ENCODE measurements at places on chromosomes 4 and X.
A peak's percentile ranks its signal among the peaks of the same experiment; 100 is the strongest.

GRCh38 chr4:122831515-122832196, 5.0 kb downstream of the FGF2 start:
- no peak for DNase-seq

GRCh38 chrX:44223150-44223549, 120.3 kb downstream of the EFHC2 start:
- DNase-seq, result no peak

DNA sequence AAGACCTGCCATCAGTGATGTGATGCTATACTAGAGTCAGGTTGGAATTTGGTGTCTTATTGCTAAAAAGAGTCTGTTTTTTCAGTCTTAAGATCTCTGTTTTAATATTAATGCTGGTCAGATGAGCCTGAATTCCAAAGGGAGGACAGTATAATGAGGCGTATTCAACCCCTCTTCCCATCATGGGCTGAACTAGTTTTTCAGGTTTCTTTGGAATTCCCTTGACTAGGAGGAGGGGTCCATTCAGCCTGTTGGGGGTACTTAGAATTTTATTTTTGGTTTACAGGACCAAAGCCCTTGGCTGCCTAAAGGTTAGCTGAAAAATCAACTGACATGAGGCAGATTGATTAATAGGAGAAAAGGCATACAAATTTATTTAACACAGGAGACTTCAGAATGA, 24.1 kb upstream of the PI4K2B start:
- DNase-seq, result no peak

DNA sequence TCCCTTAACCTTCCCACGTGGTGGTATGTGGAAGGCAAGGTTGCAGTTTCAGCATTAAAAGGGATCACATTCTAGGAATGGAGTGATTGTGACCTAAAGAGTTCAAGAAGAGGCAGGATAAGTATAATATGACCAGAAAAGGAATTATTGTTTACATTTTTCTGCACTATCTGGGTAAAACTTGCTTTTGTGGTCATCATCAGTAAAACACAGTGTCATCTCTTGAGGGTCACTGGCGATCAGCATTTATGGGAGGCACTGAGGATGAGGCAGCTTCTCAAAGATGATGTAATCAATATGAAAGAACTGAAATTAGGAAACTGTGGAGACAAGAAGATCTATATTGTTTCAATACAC, 88.7 kb downstream of the CFAP299 start:
- DNase-seq, result no peak

- no peak for DNase-seq
These were observed at the start of gene DCHS2 for GRCh38 chr4:154491341-154492271. TSS of gene DCHS2 (minus strand) at chr4:154491799. CDS start at chr4:154491355, 444 bp downstream.

GRCh38 chr4:150173432-150173861, 95.2 kb downstream of the DCLK2 start:
- no peak for DNase-seq

- DNase-seq, result no peak
These were observed 5.9 kb upstream of the RAB40AL start for GRCh38 chrX:102930990-102931756.

- DNase-seq, result no peak
These were observed 16.9 kb downstream of the ACOT9 start for GRCh38 chrX:23726191-23726590.

DNA sequence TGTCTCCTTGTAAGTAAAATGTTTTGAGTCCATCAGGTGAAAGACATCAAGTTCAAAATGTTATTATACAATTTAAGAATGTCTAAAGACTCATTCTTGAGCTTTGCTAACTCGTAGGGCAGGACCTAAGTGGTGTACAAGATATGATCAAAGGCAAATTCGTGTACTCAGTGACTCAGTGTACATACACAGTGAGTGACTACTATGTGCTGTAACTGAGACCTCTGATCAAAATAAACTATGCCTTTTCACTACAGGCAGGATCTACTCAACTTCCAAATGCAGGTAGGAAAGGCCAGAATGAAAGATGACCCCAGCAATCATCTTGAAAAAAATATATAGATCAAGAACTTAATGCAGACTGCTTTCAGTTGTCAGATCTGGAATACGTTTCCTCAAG, 49.9 kb downstream of the ADGRG2 start:
- DNase-seq, result no peak

DNA sequence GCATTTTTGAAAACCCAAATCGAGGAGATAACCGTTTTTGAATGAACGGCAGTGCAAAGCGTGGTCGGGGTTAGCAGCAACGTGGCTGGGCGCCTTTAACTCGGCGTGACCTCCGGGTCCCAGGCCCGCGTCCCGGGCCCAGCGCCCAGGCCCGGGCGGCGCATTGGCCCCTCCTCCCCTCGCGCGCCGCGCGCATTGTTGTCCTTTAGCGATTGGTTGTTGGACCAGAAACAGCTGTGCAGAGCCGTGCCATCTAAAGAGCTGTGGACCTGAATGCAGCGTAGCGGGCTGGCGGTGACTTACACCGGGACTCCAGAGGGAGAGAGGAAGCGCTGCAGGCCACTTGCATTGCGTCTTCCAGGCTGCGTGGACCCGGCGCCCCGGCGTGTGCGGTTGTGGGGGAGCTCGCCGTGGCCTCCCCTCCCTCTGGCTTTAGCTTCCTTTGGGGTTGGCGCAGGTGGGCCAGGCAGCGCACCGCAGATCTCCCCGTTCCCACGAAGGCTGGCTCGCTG, at the start of gene STOX2:
Gene STOX2, plus strand, starts transcription at position 227 of the 512 bp plus-strand sequence. CDS start 1,484 bp downstream, outside the sequence.
- peak; percentile 84 for DNase-seq

DNA sequence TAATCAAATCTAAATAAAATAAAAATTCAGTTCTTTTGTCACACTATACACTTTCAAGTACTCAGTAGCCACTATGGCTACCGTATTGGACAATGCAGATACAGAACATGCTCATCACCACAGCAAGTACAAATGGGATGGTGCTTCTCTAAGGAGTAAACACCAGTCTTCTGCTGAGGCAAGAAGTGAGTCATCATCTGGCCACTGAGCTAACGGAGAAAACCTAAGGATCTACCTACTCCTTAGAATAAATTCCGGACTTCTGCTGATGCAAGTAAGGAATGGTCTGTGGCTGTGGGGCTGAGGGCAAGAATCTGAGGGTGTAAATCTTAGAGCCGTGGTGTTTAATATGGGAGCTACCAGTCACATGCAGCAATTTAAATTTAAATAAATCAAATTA, 11.3 kb upstream of the RBMXL3 start:
- DNase-seq, result no peak

GRCh38 chr4:161419822-161420221, 744.0 kb downstream of the FSTL5 start:
- DNase-seq, result no peak

DNA sequence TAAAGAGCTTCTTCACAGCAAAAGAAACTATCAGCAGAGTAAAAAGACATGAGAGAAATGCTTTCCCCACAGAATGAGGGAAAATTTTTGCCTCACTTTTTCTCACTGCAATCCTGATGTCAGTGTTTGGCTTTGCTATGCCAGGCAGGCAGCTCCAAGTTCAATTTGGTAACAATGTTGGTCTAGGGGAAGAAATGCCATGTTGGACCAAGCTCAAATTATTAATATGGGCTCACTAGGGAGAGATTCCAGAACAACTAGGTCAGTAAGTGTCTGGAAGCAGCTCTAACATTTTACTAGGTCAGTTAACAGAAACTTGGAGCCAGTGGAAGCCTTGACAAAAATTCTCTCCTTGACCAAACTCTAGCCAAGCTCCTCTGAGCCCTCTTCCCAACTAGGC, 95.4 kb downstream of the NAF1 start:
- DNase-seq, result no peak

DNA sequence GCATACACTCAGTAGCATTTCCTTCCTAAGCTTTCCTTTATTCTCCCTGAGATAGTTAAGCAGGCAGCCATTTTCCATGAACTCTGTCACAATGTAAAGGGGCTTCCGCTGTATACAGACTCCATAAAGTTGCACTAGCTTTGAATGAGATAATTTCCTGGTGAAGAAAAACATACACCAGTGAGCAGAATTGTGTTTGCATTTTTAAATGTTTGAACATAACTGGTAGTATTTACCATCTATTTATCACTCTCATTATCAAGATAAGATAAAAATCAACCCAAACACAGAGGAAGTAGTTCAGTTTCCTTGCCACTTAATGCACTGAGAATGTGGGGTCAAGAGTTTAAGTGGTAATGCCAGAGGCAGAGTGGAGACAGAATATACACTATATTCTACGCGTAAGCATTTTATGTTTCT, 54.1 kb downstream of the TXK start:
- DNase-seq, result no peak

GRCh38 chrX:69024931-69025330, 140.3 kb downstream of the PJA1 start:
- DNase-seq, result peak; percentile 84

GRCh38 chr4:79886557-79886956, 186.5 kb downstream of the ANTXR2 start:
- DNase-seq, result no peak

DNA sequence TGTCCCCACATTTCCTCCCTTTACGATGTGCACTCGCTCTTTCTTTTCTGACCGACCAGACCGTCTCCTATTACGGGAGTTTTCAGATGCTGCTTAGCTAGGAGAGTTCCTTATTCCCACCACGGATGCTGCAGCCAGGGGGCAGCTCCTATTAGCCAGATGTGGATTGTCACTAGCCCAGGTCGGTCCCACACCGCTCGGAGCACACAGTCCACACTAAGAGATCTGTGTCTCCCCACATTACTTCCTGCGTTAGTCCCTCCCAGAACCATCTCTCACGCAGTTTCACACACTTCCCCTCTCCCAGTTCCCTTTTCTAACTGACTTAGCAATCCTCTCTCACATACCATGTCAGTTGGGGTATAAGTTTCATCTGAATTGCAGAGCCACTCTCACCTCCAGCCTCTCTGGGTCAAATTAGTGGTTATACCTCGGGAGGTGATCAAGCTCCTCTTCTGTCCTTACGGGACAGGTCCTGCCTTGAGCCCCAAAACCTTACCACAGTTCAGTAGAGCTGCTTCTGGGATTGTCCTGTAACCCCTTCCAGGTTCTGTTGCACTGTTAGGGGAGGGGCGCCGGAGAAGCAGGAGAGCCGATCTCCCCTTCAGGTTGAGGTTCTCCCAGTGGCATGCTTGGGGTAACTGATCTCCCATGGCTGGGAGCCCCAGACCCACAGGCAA, 28.2 kb downstream of the SULT1E1 start:
- DNase-seq, result no peak

DNA sequence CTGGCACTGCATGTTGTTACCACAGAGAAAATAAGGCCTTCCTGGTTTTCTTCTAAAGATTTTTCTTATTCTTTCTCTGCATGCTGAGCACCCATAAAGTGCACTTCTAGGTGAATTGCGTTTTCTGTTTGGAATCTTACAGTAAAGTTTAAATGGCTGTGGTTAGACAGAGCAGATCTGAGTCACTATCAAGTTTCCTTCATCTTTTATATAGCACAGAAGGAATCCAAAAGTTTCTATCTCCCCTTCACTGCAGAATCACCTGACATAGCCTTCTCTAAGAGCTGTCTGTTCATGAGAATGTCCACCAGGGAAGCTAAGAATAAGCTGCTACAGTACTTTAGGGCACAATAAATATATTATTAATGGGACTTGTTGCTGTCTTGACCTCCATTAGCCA, 455.5 kb upstream of the FAM241A start:
- DNase-seq, result no peak

All from vagina (tissue), 2 donors.